ENCODE measurements at places on chromosomes 5 and 9.

DNA sequence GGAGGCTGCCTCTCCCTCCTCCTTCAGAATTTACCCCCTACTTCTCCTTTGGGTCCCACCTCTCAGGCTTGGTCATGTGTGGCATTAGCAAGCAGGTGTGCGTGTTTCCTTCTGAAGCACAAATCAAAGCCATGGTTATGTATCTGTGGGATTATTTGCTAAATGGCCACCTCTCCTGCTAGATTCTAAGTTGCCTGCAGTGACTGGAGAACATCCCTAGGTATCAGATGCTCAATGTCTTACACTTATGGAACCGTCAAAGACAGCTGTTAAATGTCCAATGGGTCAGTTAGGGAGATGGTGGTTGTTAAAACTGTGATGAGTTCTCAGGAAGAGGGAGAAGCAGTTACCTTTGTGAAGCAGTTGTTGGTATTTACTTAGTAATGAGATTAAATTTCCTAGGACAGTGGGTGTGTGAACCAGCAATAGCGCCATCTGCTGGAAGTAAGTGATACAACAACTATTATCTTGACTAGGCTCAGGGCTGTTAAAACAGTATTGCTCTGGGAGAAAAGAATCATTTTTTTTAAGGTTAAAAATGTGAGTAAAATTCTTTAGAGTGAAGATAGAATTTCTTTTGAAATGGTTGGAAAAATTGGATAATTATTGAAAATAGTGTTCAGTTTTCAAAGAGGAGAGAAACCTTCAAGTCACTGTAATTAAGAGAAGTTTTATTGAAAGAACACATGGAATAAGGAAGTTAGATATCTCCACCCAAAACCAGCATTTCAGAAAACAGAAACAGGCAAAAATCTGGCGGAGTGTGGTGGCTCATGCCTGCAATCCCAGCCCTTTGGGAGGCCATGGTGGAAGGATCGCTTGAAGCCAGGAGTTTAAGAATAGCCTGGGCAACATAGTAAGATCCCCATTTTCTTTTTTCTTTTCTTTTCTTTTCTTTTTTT is 71.3 kb downstream of the TMC1 start:
- DNase-seq: peak; percentile 60

- no peak for DNase-seq
These were observed 222.4 kb downstream of the CACNA1B start for GRCh38 chr9:138099803-138100598.

DNA sequence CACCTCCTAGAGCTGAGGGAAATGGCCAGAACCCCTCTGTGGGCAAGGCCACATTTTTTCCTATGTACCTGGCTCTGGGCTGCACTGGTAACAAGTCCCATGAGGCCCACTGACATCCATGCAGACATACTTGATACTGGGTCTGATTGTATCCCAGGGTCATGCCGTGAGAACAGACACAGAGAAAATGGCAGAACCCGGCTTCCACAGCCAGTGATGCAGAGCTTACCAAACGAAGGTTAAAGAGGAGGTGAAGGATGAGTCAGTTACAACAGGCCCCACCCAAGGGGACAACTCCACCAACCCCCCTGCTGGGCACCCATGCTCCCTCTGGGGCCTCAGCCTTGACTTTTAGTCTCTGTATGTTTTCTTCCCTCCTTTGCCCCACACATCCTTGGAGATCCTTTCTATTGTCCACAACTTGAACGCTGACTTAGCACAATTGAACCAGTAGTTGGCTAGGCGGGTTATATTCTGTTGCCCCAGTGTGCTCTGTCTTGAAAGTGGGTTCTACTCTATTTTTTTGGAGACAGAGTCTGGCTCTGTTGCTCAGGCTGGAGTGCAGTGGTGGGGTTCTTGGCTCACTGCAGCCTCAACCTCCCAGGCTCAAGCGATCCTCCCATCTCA is 93.5 kb downstream of the DAP start:
- DNase-seq: no peak

DNA sequence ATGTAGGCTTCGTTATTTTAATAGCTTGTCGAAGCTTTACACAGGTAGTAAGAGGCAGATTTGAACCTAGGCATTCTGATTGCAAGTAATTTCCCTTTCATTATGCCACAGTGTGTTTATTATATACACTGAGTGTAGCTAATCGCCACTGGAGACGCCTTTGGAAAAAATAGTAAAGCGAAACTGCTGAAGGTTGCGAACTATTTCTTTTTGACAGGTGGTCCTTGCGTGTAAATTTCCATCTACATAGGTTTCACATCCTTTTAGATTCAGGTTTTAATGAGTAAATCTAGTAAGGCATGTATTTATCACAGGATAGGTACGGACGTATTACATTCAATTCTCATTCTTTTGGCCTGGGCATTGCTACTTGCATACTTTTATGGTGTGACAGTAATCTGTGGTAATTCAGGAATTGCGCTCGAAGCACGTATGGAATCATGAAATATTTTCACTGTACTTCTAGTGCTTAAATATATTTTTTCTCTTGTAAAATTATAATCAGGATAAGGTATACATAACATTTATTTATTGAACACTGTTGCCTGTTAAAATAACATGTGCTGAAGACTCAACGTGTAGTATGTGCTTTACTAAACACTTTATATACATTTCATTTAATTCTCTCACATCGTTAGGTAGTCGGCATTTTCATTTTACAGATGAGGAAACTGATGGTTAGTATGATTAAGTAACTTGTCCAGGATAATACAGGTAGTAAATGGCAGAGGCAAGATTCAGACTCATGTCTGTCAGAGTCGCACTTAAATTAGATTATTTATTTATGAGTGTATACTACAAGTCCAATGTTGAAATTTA is 1.8 kb downstream of the MARCHF6 start:
- DNase-seq: peak; percentile 52

- DNase-seq: no peak
These were observed 491.7 kb downstream of the CCDC171 start for GRCh38 chr9:16044579-16044881.

DNA sequence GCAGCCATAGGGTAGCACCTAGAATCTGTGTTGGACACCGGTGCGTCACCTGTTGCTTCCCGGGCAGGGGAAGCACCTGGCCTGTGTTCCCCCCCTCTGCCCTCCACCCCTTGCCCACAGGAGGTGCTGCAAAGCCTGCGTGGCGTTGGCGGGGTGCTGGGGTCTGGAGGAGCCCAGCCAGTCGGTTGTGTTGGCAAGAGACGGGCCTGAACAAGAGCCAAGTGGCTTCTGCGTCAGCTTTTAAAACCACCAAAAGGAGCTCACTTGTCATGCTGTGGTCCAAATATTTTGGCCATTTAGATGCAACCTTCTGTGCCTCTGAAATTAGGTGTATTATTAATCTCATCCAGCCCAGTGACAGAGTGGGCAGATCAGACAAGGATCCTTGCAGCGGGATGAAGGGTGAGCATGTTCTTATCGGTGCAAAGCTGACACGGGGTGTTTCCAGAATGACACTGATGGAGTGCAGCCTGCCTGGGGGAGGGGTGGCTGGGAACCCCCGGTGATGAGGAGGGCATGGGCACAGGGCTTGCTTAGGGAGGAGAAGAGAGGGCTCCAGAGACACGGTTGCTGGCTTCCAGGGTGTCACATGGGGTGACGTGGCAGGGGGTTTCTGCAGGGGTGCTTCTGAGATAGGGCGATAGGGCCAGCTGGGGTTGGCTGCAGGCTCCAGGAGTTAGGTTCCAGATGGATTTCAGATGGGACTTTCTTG is 9.7 kb upstream of the RXRA start:
- no peak for DNase-seq

GRCh38 chr9:89706731-89707191 is 101.9 kb downstream of the GADD45G start:
- DNase-seq: no peak

DNA sequence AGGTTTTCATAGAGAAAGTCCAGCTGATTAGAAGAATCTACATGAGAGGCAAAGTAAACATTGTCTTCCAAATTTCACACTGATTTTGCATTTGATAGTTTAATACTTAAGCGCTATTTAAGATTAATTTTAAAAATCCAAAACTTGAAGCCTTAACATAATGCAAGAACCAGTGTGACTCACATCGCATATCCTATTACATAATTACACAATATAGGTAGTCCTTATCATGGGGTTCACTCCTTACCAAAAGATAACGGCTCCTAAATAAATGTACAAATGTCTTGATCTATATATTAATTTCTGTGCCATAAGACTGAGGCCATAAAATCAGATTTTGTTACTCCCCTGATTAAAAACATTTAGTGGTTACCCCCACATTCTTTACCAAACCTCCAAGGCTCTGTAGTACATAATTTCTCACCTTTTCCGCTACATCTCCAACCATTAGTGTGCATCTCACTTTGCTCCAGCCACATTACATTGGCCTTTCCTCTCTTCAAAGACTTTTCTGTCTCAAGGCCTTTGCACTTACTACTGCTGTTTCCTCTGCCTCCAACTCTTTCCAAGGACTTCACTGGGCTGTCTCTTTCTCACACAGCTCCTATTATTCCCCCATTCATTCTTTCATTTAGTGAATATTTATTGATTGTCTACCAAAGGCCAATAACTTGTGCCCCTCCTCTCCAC is 1.0 kb downstream of the RIOK2 start:
- no peak for DNase-seq

DNA sequence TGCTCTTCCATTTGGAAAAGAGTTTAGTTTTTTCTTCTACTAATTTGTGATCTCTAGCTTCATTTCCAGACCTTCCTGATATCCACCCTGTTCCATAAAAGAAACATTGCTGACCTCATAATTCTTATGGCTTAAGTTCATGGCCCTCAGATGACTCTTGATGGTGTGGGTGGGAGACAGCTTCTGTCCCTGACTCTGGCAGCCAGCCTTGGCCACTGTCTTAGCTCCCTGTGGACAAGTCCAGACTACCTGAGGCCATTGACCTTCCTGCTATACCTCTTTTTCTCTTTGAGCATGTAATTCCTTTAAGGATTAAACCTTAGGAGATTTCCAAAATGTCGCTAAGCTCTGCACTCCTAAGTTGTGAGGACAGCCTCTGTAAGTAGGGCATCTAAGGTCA is 101.1 kb upstream of the DAP start:
- no peak for DNase-seq

GRCh38 chr5:168404365-168404764 is 81.9 kb upstream of the RARS1 start:
- DNase-seq: no peak

DNA sequence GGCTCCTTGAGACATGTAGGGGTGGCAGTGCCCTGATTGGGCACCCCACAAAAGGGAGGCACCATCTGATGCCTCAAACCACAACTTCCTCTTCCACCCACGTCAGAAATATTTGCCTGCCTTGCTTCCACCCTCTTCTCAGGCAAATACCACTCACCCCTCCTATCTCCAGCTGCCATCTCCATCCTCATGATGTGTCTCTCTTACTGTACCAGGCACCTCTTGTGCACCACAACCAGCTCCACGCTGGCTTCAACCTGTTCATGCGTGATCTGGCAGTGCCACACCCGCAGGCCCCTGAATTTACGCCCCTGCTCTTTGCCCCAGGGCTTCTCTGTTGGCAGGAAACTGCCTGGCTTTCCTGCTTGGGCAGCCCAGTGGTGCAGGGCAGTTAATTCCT is 87.8 kb upstream of the HSPA9 start:
- DNase-seq: peak; percentile 15

DNA sequence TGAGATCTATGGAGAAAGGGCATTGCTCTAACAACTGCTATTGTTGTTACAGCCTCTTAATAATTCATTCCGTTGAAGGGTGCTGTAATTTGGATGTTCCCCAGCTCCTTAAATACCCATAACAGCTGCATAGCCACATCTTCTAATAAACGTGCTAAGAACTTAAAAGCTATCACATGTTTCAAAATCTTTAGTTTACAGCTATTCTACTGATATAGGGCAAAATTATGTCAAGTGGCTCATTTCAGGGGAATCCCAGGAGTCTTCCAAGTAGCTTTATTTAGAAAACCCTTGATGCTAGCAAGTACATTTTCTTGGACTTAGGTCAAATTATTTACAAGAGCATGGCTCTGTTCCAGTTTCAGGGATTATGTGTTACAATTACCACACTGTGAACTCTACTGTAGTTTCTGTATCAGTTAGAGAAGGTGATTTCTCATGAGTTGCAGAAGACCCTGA is 990.4 kb upstream of the ACO1 start:
- no peak for DNase-seq

GRCh38 chr5:155844542-155844941 is 482.4 kb upstream of the SGCD start:
- no peak for DNase-seq

- no peak for DNase-seq
These were observed 73.8 kb downstream of the AMBP start for GRCh38 chr9:114004221-114004716.

DNA sequence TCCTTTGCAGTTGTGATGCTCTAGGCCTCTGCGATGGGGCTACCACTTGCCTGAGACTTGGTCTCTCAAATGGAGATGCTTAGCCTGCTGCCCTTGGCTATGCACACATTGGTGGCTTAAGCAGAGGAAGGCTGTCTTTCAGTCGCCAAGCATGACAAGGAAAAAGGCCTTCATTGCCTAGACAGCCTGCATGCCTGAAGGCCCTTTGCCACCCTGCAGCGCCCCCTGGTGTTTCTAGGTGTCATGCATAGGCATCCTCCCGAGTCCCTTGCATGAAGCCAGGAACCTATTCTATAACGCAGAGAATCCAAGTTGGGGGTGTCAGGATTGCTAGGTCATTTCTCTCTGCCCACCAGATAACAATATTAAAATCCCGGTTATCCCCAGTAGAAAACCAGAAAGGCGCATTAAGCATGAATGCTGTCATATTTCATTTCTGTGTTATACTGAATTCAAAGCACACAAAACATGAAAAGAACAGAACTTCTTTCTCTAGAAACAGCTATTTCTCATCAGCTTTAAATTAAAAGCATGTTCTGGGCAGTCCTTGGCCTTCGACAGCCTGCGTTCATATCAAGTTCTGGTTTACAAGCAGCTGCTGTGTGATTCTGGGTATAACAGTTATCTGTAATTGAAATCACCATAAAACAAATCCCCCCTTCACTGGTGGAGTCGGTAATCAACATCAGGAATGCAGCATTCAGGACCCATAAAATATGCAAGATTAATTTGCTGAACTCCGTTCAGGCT is 59.7 kb upstream of the TRPC7 start:
- DNase-seq: peak; percentile 56

DNA sequence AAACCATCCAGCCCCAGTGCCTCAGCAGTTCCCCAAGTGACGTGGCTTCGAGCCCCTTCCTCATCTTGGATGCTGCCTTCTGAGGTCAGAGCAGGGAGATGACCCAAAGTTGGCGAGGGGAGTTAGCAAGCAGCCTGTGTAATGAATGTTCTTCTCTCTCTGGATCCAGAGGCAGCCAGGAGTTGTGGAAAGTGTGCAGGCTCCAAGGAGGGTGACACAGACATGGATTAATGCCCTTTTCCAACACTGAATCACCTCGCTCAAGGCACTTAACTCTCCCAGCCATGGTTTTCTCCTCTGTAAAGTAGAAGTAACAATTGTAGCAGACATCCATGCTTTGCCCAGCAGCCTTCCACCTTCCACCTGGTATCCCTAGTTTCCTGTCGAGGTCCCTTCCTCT is 64.6 kb upstream of the HAND1 start:
- no peak for DNase-seq

DNA sequence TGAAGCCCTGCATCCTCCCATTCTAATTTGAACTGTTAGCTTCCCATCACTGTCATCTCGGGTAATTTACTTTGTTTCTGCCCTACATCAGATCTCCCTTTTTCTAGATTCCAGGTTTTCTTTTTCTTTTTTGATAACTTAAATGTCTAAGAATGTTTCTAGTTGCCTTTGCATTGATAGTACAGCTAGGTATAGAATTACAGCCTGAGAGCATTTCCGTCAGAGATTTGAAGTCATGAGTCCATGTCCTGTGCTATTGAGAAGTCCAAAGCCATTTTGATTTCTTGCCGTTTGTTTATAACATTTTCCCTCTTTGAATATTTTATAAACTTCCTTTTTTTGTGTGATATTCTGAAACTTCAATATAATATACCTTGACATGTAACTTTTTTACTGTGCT is 5.3 kb downstream of the TENT2 start:
- no peak for DNase-seq

- DNase-seq: no peak
These were observed 136.3 kb upstream of the BASP1 start for GRCh38 chr5:17081142-17081541.
